ENCODE measurements at places on chromosomes 3 and 15.

DNA sequence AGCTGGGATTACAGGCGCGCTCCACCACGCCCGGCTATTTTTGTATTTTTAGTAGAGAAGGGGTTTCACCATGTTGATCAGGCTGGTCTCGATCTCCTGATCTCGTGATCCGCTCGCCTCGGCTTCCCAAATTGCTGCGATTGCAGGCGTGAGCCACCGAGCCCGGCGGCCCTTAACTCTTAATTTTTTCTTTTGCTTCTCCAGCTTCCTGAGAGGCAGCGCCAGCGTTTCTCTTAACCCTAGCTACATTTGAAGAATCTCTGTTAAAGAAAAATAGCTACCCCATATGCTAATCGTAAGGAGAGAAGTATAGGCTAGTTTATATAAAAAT, 465 bp upstream of the GK5 start:
- DNase-seq, result no peak

GRCh38 chr3:113498221-113499005, 16.5 kb downstream of the SPICE1 start:
- DNase-seq, result no peak

- no peak for DNase-seq
Observed at GRCh38 chr3:197296545-197296944, 1.9 kb downstream of the DLG1 start.

- DNase-seq, result no peak
Observed at GRCh38 chr3:140844072-140844471, 97.6 kb upstream of the SLC25A36 start.

GRCh38 chr3:153448151-153448829, 286.3 kb downstream of the RAP2B start:
- no peak for DNase-seq

GRCh38 chr3:175279911-175280310, 420.8 kb downstream of the NAALADL2 start:
- DNase-seq, result no peak

- DNase-seq, result no peak
Observed at GRCh38 chr15:68186671-68187397, 18.3 kb downstream of the CALML4 start.

DNA sequence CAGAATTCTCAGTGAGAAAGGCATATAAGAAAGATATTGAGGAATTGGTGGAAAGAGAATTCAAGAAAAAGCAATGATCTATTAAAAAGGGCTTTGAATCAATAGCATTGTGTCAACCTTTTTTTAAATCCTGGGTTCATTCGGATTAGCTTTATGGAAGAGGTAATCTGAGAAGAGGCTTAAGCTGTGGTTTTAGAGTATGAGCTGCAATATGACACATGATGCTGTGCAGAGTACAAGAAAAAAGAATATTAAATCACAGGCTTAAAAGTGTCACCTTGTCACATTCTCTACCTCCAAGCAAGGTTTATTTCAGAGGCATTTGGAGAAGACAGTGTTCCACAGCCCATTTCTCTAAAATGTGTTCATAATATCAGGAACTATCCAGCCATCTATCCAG, 128.9 kb downstream of the RTP4 start:
- no peak for DNase-seq

GRCh38 chr3:127884041-127884440, 31.0 kb upstream of the KBTBD12 start:
- DNase-seq, result no peak

DNA sequence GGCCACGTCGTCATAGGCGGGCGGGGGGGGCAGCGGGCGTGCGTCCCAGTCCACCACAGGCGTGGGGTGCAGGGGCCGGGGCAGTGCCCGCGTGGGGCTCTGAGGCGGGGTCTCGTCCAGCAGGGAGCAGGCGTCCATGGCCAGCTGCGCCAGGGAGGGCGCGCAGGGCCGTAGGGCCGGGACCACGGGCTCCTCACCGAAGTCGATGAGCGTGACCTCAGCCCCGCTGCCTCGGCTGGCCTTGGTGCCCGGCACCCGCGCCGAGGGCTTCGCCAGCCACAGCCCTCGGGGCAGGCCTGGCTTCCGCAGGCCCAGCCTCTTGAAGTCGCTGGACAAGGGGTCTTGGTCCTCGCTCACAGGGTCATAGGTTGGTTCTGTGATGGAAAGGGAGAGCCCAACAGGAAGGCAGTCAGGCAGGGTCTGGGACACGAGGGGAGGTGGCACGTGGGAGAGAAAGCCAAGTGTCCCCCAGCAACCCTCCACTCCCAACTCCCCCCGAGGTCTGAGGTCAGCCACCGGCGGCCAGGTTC, 40.0 kb downstream of the TNK2 start:
- DNase-seq, result no peak

- no peak for DNase-seq
Observed at GRCh38 chr3:98962189-98962930, 60.9 kb upstream of the DCBLD2 start.

DNA sequence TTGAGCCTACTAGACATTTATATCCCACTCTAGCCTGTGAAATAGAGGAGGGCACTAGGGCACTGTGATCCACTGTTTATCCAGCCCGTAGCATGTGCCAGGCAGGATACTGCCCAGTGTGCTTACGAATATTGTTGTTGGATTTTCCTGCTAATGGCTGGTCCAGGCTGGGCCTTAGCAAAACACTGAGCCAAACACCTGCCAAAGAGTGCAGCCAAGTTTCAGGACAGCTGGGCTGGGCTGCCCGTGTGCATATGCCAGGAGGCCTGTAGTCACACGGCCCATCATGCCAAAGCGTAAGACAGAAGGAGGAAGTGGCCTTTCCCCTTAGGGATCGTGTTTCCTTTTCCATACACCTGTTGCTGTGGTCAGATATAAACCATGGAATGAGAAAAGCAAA, 54.5 kb upstream of the ABHD10 start:
- DNase-seq, result peak; percentile 98

GRCh38 chr15:41940441-41940857, 31.9 kb downstream of the EHD4 start:
- DNase-seq, result no peak

DNA sequence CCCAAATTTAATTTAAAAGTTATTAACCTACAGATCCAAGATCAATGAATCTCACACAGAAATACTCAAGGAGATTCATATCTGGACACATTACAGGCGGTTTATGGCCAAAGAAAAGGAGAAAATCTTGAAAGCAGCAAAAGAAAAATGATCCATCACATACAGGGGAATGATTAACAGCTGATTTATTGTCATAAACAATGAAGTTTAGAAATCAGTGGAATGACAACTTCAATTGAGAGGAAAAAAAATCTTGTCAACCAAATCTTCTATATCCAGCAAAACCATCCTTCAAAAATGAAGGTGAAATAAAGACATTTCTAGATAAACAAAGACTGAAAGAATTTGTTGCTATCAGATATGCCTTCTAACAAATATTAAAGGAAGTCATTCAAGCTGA, 156.2 kb upstream of the SEMA6D start:
- DNase-seq, result no peak

DNA sequence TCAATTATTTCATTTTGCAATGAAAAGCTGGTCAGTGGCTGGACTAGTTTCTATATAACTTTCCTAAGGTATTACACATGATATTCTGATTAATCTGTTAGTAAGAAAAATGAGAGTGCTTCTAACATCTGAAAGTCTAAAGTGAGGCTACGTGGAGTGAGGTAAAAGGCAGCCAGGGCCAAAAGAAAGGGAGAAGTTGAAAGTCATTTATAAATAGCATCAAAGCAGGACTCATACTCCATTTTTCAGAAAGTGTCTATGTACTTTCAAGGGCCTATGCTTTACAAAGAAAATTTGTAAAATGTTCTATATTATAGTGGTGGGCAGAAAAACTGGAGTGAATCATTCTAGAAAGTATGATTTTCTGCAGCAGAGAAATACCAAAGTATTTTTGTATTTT, 80.0 kb downstream of the CSNK1G1 start:
- no peak for DNase-seq

Data from NCI-H2029 (cell line).